Suppressor macrophage (primary cell): ENCODE measurements at places on chromosomes 7 and 10.
A peak's percentile ranks its signal among the peaks of the same experiment; 100 is the strongest.

DNA sequence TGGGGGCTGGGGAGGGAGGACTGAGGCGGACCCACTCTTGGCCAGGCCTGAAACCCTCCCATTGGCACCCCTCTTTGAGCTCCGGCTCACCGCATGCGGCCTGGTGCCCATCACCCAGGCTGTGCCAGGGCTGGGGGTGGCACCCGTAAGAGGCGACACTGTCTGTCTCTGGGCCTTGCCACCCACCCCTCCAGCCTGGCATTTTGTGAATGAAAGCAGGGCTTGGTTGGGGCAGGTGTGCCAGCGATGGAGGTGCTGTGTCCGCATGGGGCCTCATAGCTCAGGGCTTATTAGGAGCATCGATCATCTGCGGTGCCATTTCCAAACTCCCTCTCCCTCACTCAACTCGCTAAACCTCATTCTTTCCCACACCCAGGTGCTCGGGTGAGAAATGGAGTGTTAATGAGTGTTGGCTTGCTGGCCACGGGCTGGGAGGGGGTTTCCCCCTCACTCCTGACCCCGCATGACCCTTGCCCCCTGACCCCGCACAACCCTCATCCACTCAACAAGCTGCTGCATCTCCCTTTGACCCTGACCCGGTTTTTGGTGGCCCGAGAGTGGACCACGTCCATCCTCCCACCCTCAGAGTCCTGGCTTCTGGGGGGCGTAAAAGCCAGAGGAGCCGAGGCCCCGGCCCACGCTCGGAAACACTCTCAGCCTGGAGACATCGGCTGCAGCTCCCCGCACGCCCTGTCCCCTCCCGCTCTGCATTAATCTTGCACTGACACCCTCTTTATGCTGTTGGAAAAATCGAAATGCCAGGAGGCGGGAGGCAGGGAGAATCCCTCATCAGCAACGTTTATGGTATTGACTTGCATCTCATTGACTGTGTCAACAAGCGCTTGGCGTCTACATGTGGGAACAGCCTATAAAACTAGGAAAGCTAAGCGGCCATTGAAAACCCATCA lies 161.2 kb downstream of the DNAJB6 start:
- no peak for DNase-seq

DNA sequence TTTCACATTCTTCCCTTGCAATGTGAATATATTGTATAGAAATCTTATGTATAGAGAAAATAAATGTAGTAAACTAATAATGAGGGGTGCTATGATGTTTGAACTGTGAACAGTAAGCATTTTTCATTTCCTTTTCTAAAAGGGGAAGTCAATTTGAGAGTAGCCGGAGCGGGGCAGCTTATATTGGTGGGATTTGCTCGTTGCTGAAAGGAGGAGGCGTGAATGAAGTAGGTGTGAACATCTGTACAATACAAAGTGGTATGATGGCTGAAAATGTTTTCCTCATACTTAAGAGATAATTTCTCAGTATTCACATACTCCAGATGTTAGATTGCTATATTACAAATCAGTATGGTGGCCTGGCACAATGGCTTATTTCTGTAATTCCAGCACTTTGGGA lies 87.1 kb downstream of the SRI start:
- peak; percentile 54 for DNase-seq

GRCh38 chr10:29204070-29204800 lies 84.6 kb upstream of the LYZL1 start:
- no peak for DNase-seq

- no peak for DNase-seq
Measured at GRCh38 chr10:21055339-21056135, 158.4 kb upstream of the NEBL start.

DNA sequence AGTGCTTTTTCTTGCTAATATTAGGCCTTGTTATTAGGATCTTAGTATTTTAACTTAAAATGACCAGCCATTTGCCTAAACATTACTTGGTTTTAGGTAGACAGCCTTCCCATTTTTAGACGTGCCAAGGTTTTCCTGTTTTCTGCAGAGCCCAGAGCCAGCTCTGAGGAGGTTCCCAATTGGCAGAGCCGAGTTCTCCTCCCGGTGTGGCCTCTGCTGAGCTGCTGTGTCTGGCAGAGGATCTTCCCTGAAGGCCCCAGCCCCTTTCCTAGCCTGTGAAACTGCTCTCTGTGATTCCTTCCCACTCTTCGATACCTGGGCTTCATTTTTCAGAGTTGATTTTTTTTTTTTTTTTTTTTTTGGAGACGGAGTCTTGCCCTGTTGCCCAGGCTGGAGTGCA lies 91.4 kb downstream of the EEPD1 start:
- DNase-seq: no peak

- no peak for DNase-seq
Measured at GRCh38 chr10:51156926-51157325, 82.6 kb downstream of the PRKG1 start.

DNA sequence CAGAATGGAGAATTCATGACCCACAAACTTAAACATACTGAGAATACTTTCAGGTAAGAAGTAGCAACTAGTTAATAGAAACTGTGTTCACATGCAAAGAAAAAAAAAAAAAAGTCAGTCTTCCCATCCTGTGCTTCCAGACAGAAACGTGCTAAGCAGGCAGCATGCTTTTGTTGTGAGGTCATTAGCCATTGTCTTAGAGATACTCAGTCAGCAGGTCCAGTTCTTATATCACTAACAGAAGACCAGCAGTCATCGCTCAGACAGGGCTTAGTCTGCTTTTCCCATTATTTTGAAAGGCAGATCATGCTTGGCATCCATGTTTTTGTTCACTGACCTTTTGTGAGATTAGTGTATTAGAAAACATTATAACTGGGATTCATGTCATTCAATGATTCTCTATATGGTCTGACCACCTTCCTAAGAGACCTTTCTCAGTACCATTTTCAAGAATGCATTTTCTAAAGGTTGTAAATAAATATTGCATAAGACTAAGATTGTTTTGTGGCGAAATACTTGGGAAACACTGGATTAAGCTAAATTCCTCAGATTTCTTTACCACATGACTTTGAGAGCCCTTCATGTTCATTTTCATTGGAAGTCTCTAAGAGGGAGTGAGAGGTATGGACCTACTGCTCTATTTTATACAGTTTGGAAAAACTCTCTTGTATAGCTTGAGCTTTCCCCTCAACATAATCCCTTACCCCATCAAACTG lies 45.0 kb upstream of the AGBL3 start:
- DNase-seq: no peak

- no peak for DNase-seq
Measured at GRCh38 chr7:51118628-51119027, 198.0 kb downstream of the COBL start.

- DNase-seq: peak; percentile 40
Measured at GRCh38 chr10:79608505-79609375, 2.0 kb upstream of the SFTPA1 start.

GRCh38 chr7:137325927-137326326 lies 17.6 kb downstream of the PTN start:
- DNase-seq: no peak

- DNase-seq: peak; percentile 13
Measured at GRCh38 chr10:48758411-48758810, 73.7 kb downstream of the WDFY4 start.

DNA sequence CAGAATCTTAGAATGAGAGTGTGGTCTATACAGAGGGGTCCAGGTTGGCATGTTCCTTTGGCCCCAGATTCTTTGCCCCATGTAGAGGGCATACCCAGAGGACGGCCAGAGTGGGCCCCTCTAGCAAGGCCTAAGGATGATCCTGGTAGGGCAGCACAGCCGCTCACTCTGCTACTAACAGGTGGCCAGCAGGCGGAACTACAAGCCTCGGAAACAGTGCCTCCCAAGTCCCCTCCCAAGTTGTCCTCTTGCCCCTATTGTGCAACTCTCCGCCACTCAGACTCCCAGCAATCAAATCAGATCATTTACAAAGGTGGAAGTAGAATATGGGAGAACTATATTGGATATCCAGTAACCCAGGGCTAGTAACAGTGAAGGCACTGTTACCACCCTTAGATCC lies 107.4 kb downstream of the STRA8 start:
- no peak for DNase-seq

GRCh38 chr7:1591876-1592275 lies 22.0 kb upstream of the PSMG3 start:
- DNase-seq: no peak

GRCh38 chr7:149625340-149625946 lies 127.8 kb upstream of the ZNF746 start:
- DNase-seq: peak; percentile 62

DNA sequence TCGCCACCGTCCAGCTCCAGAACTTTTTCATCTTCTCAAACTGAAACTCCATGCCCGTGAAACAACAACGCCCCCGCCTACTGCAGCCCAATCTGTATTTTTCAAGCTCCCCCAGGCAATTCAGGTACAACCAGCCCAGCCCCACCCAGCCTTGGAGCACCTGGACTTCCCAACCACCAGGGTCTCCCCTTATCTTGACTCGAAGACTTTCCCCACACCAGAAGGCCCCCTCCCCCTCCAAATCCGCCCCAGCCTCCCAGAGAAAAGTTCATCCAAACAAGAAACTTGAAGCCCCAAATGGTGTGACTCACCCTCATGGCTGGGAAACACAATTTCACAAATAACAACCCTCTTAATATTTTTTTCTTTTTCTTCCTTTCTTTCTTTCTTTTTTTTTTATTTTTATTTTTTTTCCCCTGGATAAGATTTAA lies 10.6 kb downstream of the ZCCHC24 start:
- peak; percentile 1 for DNase-seq
